ENCODE measurements at places on chromosomes 3 and 15.

- no peak overlapping the region for H3K27ac ChIP-seq
- no peaks in the 10 kb centered on the region for H3K4me1 ChIP-seq
- H3K36me3 ChIP-seq = no peaks in the 10 kb centered on the region
- H3K27me3 ChIP-seq = no peaks in the 10 kb centered on the region
These were observed 45.5 kb upstream of the HERC1 start for GRCh38 chr15:63879211-63879610.

GRCh38 chr3:71503525-71504249 lies 79.8 kb downstream of the FOXP1 start:
- H3K27me3 ChIP-seq = no peaks in the 10 kb centered on the region
- H3K4me1 ChIP-seq = no peaks in the 10 kb centered on the region
- DNase-seq = no peak
- peaks cover 10% of the 10 kb centered on the region for H3K36me3 ChIP-seq
- no peak overlapping the region for H3K4me3 ChIP-seq

DNA sequence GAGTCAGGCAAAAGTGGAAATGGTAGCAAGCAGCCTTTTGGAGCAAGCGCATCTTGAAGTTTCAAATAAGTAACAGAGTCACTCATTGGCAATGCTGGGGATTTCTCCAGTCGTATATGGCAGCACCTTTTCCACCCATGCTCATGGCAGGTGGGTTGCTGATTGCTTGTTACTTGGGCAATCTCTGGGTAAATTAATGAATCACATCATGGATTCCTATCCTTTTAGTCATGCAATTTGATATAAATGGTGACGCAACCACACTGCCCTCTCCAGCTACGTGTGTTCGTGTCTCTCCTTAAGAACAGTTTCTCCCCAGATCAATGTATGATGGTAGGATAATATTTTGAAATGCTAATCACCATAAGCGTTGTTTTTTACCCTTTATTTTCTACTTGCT lies 339.9 kb upstream of the KCNH8 start:
- H3K4me3 ChIP-seq = no peak overlapping the region
- H3K36me3 ChIP-seq = no peaks in the 10 kb centered on the region
- H3K27ac ChIP-seq = no peak overlapping the region
- H3K27me3 ChIP-seq = no peaks in the 10 kb centered on the region
- no peak for DNase-seq
- no peaks in the 10 kb centered on the region for H3K4me1 ChIP-seq

DNA sequence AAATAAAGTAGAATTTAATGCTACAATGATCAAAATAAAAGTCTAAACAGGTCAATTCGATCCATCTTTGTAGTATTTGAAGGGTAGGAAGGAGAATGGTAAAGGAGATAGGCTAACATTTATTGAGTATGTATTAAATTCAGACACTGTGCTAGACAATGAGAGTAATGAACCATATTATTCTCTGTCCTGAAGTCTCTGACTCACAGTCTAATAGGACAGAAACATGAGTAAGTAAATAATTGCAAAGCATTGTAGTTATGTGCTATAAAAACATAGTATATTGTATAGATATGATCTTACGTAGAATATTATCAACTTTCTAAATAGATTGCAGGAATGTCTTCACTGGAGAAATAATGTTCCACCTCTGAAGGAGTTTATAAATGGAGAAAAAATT lies 64.5 kb downstream of the MDFIC2 start:
- peaks cover 3% of the 10 kb centered on the region for H3K27me3 ChIP-seq
- no peak overlapping the region for H3K27ac ChIP-seq
- DNase-seq = no peak
- H3K4me3 ChIP-seq = no peak overlapping the region
- H3K4me1 ChIP-seq = no peaks in the 10 kb centered on the region

DNA sequence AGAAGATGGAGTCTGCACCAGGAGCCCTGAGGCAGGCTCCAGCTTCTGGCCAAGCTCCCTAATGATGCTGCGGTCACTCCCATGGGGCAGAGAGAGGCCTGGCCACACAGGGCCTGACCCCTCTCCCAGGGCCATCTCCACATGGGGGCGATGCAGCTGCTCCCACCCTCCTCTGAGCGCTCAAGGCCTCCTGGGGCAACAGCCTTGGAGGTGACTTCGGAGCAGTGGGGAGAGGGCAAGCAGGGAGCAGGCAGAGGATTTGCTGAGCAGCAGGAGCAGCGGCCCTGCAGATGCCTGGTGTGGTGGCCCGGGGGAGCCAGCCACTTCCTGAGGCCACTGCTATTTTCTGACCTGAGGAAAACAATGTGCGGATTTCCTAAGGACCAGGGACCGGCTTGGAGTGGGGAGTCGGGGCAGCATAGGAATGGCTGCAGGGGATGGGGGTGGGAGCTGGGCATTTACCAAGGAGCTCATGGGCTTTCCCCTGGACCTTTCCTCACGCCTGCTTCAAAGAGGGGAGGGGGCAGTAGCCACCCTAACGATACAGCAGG lies 81.6 kb upstream of the RPL32 start:
- DNase-seq = no peak
- H3K4me1 ChIP-seq = no peaks in the 10 kb centered on the region
- no peaks in the 10 kb centered on the region for H3K27me3 ChIP-seq
- H3K27ac ChIP-seq = no peak overlapping the region

Measured in DND-41 (cell line).